Activated CD4-positive, CD25-positive, alpha-beta regulatory T cell (primary cell): ENCODE measurements at places on chromosomes 2 and 18.

- DNase-seq: peak; percentile 49
Measured at GRCh38 chr2:171160119-171160955, at the start of gene TLK1. Gene TLK1, minus strand, starts transcription at chr2:171160893. Its CDS starts 465 bp downstream, at chr2:171160428.

GRCh38 chr18:13540477-13541182 is 185.7 kb downstream of the FAM210A start:
- no peak for DNase-seq

- no peak for DNase-seq
Measured at GRCh38 chr18:4854671-4855070, 342.4 kb downstream of the AKAIN1 start.

DNA sequence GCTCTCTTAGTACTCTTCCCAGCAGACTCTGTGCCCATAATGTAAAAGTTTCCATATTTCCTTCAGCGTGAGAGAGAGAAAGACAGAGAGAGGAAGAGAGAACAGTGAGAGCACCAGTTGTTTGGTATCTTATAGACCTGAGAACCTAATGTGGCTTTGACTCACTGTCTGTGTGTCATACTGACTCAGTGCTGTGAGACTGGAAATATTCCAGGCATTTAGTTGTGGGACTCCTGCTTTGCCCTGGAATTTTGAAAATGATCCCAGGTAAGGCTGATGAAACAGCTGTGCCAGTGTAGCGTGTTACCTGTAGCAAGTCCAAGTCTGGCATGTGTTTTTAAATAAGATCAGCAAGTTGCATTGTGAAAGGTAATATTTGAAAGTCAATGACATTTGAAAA is 87.9 kb upstream of the KCNH7 start:
- DNase-seq: no peak

DNA sequence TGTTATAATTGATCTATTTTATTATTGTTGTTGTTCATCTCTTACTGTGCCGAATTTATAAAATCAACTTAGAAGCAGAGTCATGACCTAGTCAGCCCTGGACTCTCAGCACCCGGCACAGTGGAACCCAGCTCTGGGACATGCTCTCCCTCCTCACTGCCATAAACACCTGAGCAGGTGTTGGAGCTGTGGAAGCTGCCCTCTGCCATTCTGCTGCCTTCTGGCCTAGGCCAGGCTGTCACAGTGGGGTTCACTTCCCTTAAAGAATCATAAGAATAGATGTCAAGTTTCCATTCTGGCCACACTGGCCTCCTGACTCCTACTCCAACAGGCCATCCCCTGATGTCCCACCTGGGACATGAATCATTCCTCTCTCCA is 192.2 kb downstream of the ZFP36L2 start:
- no peak for DNase-seq

DNA sequence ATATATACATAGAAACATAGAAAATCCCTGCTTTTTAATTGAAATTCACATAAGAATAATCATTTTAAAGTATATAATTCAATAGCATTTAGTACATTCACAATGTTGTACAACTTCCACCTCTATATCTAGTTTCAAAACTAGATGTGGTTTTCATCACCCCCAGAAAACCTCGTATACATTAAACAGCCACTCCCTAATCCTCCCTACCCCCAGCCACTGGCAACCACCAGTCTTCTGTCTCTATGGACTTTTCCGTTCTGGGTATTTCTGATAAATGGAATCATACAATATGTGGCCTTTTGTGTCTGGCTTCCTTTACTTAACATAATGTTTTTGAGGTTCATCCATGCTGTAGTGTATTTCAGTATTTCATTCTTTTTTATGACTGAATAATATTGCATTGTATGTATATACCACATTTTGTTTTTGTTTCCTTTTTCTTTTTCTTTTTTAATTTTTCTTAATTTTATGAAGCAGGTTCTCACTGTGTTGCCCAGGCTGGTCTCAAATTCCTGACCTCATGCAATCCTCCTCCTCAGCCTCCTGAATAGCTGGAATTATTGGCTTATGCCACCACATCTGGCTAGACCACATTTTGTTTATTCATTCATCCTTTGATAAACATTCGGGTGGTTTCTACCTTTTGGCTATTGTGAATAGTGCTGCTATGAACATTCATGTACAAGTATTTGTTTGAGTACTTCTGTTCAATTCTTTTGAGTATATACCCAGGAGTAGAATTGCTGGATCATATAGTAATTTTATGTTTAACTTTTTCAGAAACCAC is 50.6 kb upstream of the RNF152 start:
- no peak for DNase-seq

- DNase-seq: no peak
Measured at GRCh38 chr2:161088658-161089350, 71.4 kb upstream of the TANK start.

- DNase-seq: no peak
Measured at GRCh38 chr18:39487932-39488331, 1922.3 kb upstream of the CELF4 start.

DNA sequence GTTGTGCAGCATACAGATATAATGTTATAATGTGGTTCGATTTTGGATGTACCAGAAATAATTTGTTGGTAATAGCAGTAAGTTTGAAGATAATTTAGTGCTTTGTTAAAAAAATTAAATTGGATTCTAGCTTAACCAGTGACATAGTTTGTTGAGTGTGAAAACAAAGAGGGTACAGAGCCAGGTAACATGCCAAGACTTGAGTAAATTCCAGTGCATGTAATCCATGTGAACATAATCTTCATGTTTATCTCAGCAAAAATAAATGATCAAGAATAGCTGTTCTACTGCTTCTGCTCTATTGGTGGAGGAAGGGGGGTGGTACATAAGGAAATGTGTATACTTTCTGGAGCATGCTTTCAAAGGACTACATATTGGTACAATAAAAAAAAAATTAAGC is 165.8 kb downstream of the DNAH7 start:
- DNase-seq: no peak

- DNase-seq: no peak
Measured at GRCh38 chr18:44733069-44733753, 52.5 kb downstream of the SETBP1 start.

DNA sequence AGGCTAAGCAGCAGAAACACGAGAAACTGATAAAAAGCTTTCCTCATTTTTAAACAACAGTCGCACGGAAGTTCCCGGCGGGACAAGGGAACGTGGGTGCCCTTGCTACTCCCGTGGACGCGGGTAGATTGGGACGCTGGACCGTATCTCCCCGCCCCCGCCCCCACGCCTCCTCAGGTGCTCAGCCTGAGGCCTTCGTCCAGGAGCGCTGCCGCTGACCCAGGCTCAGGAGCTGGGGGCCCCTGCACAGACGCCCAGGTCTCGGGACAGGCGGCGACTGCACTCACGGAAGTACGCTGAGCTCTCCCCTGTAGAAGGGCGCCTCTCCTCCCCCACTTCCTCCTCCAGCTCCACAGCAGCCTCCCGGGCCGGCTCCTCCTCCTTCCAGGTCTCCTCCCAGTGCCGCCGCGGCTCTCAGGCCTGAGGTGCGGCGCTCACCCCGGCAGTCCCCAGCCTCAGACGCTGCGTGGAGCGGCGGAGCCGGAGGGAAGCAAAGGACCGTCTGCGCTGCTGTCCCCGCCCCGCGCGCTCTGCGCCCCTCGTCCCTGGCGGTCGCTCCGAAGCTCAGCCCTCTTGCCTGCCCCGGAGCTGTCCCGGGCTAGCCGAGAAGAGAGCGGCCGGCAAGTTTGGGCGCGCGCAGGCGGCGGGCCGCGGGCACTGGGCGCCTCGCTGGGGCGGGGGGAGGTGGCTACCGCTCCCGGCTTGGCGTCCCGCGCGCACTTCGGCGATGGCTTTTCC is at the start of gene ITGAV:
TSS of gene ITGAV (plus strand) at position 445 of the 738 bp plus-strand sequence. CDS start at position 728, 283 bp downstream.
- peak; percentile 53 for DNase-seq
